T-helper 17 cell (primary cell): ENCODE measurements at places on chromosomes 16 and 17.

GRCh38 chr16:83147244-83147643 lies 520.5 kb downstream of the CDH13 start:
- DNase-seq = no peak

- DNase-seq = no peak
Observed at GRCh38 chr17:82089723-82090548, 8.1 kb downstream of the FASN start.

- DNase-seq = no peak
Observed at GRCh38 chr16:3012828-3013420, at the start of gene CLDN9. TSS of gene CLDN9 (plus strand) at chr16:3012923. CDS start at chr16:3013363, 440 bp downstream.

DNA sequence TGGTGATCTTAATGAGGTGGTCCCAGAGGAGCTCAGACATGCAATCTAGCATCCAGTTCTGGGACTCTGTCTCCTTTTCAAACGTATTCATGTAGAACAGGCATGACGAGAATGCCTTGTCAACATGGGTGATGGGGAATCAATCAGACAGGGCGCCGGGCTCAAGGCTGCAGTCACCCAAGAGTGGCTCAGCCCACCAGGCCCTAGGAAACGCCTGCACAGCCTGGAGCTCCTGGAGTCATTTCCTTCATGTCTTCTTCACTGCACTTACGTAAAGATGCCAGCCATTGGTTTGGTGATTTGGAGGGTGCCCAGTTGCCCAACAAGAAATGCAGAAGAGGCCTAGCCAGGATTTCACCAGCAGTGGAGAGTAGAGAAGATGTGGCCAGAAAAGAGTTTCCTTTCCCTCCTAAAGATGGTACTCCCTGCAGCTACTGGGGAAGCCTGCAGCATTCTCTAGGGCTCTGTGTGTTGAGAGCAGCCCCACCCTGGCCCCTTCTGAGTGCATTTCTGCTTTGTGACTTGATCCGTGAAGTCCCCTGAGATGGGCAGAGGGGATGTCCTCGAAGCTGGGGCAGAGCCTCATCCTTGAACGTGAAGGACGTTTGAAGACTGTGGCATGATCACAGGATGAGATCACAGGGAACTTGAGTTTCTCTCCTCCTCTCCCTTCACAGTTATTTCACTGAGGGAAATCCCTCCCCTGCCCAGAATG lies 24.0 kb upstream of the STH start:
- DNase-seq = no peak

- no peak for DNase-seq
Observed at GRCh38 chr17:15981208-15981607, 18.3 kb downstream of the ZSWIM7 start.

- no peak for DNase-seq
Observed at GRCh38 chr16:49519741-49520140, 146.1 kb downstream of the C16orf78 start.

GRCh38 chr17:32286518-32286900 lies 20.9 kb downstream of the RHBDL3 start:
- DNase-seq = no peak

- no peak for DNase-seq
Observed at GRCh38 chr16:21190599-21190998, 20.8 kb downstream of the ZP2 start.

GRCh38 chr17:31819578-31819977 lies 39.5 kb downstream of the COPRS start:
- DNase-seq = no peak

- DNase-seq = peak; percentile 68
Observed at GRCh38 chr17:39244600-39245570, 19.1 kb upstream of the STAC2 start.

DNA sequence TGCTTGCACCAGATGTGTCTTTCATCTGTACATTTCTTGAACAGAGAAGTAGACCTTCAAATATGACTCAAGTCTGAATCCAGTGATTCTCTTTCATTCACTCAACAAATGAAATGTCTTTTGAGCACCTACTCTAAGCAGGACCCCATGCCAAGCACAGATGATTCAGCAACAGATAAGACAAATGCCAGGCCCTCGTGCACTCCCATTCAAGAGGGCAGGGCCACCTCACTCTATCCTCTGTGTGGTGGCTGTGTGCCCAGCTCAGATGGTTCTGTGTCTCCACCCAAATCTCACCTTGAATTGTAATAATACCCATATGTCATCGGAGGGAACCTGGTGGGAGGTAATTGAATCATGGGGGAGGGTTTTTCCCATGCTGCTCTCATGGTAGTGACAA lies 74.1 kb upstream of the NKD1 start:
- no peak for DNase-seq

DNA sequence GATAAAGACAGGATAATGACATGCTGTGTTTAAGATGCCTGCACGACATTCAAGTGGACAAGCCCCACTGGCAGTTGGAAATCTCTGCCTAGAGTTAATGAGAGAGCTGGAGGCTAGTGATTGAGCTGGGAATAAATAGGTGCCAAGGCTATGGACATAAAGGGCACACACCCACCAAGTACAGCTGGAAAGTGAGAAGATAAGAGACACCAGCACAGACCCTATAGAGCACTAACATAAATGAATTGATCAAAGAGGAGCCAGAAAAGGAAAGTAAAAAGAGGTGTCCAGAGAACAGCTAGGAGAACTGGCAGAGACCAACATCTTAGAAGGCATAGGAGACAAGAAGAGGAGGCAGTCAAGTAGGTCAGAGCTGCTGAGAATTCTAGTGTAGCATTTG lies 101.2 kb downstream of the YPEL2 start:
- DNase-seq = no peak

- no peak for DNase-seq
Observed at GRCh38 chr16:53220585-53220984, 165.8 kb downstream of the CHD9 start.

DNA sequence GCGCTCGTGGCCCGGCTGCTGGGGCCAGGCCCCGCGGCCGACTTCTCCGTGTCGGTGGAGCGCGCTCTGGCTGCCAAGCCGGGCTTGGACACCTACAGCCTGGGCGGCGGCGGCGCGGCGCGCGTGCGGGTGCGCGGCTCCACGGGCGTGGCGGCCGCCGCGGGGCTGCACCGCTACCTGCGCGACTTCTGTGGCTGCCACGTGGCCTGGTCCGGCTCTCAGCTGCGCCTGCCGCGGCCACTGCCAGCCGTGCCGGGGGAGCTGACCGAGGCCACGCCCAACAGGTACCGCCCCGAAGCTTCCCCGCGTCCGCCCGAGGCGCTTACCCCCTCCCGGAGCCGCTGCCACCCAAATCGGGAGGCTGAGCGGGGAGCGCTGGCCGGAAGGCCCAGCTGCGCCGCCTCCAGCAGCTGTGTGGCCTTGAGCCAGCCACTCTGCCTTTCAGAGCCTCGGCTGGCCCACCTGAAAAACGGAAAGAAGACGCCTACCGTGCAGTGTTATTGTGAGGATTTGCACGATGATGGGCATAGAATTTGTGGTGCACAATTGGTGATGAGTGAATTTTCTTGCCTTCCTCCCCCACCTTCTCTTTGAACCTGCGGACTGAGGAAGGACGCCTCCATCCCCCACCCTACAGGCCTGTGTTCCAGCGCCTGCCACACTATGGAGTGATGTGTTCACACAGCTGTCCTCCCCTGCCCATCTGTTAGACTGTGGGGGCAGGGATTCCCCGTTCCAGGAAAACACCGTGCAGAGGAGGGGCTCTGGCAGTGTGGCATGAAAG lies 523 bp downstream of the NAGLU start:
- DNase-seq = peak; percentile 60

DNA sequence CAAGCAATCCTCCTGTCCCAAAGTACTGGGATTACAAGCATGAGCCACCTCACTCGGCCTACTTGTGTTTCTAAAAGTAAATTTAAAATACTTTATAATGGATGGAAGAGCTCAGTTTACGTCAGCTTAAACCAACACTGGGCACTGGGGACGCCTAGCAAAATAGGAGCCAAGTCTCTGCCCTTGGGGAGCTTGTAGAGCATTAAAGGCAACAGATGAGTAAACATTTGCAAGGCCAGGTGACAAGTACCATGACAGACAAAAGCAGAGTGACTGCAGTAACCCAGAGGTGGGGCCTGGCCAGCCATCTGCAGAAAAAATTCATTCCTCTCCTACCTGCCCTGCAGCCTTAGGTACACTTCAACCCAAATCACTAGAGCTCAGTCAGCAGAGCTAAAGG lies 12.1 kb upstream of the NLK start:
- no peak for DNase-seq

GRCh38 chr17:65807361-65807760 lies 245.9 kb upstream of the AXIN2 start:
- DNase-seq = no peak

DNA sequence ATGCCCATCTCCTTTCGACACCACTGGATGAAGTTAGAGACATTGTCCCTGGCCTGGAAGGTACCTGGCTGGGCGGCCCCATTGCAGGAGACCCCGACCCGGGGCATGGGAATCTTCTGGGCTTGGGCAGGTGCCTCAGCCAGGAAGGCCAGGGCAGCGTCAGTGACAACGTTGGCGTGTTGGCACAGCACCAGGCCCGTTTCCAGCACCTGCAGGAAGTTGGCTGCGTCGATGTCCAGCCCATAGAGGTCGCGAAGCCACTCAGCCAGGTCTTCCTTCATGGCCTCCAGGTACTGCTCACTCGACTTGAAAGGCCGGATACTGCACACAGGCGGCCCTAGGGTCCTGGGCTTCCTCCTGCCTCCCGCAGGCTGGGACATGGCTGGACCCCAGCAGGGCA lies 568 bp downstream of the GAS2L2 start:
- DNase-seq = no peak

DNA sequence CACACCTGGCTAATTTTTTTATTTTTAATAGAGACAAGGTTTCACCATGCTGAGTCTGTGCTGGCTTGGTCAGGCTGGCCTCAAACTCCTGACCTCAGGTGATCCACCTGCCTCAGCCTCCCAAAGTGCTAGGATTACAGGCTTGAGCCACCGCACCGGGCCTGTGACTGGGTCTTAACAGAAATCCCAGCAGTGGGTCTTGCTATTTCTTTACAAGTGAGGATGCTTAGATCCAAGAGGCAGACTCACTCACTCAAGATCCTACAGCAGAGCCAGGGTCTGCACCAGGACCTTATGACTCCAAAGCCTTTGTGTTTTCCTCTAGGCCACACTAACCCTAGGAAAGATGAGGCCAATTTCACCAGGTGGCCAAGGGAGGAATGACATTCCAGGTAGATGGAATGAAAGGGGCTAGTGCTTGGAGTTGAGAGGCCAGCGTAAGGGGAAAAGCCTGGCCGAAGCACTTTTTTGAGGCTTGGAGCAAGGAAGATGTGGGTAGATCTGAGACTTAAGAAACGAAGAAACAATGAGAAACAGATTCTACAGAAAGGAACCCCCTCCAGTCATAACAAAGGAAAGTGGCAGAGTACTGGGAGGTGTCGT lies 5.7 kb upstream of the STAT5A start:
- no peak for DNase-seq

DNA sequence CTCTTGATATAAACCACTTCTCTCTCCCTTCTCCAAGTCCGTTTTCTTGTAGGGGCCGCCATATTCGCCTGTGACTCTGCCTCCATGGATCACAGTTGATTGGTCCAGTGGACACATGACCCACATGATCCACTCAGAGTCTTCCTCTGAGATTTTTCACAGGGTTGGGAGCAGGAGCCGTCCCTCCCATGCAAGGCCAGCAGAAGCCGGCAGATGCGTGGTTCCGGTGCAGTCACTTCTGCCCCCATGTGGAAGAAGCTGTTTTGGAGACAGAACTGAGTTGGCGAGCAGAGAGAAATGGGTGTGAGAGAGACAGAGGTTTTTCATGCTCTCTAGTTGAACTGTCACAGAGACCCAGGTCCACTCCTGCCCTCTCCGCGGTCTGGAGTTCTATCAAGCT lies 83.3 kb downstream of the C16orf95 start:
- DNase-seq = no peak

GRCh38 chr17:231966-232807 lies 50.7 kb upstream of the DOC2B start:
- no peak for DNase-seq

- no peak for DNase-seq
Observed at GRCh38 chr17:32993977-32994376, 2.3 kb downstream of the SPACA3 start.

GRCh38 chr16:476039-476438 lies 50.6 kb downstream of the RAB11FIP3 start:
- DNase-seq = no peak

- DNase-seq = no peak
Observed at GRCh38 chr16:89261691-89262563, 44.4 kb downstream of the ZNF778 start.

DNA sequence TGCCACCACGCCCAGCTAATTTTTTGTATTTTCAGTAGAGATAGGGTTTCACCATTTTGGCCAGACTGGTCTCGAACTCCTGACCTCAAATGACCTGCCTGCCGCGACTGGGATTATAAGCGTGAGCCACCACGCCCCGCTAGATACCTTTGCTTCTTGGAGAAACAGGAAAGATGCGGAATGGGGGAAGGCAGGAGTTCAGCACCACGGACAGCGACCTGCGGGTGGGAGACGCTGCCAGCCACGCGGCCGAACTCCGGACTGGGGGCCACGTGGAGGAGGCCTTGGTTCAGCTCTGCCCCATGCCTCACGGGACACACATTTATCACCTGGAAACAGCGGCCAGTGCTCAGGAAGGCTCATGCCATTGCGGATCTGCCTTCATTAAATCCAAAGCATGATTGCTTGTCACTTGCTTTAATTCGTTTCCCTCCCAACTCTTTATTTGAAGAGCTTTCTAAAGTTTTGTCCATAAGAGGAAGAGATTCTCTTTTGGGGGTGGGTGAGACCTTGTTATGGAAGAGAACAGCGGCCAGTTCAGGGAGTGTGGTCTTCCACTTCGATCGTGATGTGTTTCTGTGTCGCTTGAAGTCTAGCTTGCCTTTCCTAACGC lies 219.9 kb downstream of the ENGASE start:
- DNase-seq = peak; percentile 27

GRCh38 chr17:69246726-69247375 lies 18.2 kb upstream of the ABCA10 start:
- DNase-seq = no peak

- no peak for DNase-seq
Observed at GRCh38 chr16:62760398-62760797, 724.2 kb upstream of the CDH8 start.

DNA sequence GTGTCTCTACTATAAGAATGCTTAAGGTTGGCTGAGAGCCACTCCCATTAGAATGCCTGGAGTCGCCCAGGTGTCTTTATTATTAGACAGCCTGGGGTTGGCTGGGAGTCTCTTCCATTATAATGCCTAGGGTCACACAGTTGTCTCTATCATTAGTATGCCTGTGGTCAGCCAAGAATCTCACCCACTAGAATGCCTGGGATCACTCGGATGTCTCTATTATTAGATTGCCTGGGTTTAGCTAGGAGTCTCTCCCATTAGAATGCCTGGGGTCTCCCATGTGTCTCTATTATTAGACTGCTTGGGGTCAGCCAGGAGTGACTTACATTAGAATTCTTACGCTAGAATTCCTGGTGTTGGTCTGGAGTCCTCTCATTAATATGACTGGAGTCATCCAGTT lies 2255.3 kb downstream of the TP53TG3F start:
- no peak for DNase-seq

- DNase-seq = no peak
Observed at GRCh38 chr17:52178012-52178411, 19.5 kb upstream of the CA10 start.

- peak; percentile 98 for DNase-seq
Observed at GRCh38 chr17:2401426-2402221, 764 bp upstream of the MNT start.
